ENCODE measurements at places on chromosomes 7 and 10.

- DNase-seq: no peak
Measured at GRCh38 chr10:33204031-33204430, 130.4 kb downstream of the NRP1 start.

GRCh38 chr7:19080093-19080492, 37.3 kb downstream of the TWIST1 start:
- no peak for DNase-seq

- no peak for DNase-seq
Measured at GRCh38 chr10:12597788-12598765, 248.7 kb downstream of the CAMK1D start.

DNA sequence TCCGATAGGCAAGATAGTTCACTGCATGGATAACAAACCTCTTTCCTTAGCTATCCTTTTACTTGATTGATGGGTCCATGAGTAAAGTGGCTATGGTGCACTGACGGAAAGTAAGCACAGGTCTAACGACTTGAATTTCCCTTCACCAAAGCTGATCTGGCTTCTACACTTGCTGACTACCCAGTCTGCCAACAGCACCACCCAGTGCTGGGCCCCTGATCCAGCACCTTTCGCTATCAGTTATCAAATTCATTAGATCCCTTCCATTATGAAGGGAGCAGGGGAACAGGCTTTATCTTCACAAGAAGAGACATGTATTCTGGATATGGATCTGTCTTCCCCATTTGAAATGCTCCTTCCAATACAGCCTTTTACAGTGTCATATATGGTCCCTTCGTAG, 855.9 kb downstream of the GRID1 start:
- DNase-seq: no peak

DNA sequence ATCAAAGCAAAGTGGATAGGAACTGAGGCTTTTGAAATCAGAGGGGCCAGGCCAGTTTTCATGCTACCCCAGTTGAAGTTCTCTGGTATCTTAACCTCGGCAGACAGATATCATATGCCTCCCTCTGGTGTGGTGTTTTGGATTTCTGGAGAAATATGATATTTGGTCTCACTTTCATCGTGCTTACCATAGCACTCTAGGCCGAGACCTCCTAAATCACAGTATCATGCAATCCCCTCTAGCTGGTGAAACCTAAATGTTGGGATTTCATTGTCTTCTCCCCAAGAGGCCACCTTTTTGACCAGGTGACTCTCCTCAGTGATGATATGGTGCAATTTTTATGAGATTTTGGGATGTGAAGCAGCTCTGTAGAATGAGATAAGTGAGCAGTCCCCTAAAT, 183.5 kb downstream of the CREB5 start:
- DNase-seq: no peak

- DNase-seq: no peak
Measured at GRCh38 chr7:54978364-54979116, 40.3 kb upstream of the EGFR start.

DNA sequence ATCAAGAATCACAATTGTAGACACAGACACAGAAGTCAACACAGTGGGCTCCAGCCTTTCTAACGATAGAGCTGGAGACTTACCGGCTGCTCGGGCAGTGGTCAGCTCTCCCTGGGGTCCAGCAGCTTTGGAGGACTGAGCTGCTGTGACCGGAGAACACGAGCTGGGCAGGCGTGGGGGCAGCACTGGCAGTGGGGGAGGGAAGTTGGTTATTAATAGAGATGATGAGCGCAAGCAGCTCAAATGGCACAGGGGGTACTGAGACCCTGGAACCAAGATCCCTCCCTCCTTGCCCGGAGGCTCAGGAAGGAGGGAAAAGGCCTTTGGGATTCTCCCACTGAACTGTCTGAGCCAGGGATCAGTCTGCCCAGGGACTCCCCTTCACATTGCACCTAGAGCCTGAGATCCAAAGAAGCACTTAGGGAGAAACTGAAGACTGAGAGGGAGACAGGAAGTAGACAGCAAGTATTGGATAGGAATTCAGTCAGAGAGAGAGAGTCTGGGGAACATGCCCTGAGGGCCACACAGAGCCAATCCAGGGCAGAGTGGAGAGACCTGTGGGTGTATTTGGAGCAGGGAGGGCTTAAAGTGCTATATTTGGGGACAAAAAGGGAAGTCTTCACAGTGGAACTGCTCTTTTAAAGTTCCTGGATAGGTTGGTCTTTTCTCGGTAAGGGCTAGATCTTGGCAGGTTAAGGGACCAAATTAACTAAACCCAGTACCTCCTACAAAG, at the start of gene MYOZ1:
TSS of gene MYOZ1 (minus strand) at position 147 of the 733 bp plus-strand sequence. CDS start 1,457 bp downstream, outside the sequence.
- DNase-seq: no peak

GRCh38 chr7:153886506-153887441, 165.4 kb upstream of the DPP6 start:
- DNase-seq: no peak

DNA sequence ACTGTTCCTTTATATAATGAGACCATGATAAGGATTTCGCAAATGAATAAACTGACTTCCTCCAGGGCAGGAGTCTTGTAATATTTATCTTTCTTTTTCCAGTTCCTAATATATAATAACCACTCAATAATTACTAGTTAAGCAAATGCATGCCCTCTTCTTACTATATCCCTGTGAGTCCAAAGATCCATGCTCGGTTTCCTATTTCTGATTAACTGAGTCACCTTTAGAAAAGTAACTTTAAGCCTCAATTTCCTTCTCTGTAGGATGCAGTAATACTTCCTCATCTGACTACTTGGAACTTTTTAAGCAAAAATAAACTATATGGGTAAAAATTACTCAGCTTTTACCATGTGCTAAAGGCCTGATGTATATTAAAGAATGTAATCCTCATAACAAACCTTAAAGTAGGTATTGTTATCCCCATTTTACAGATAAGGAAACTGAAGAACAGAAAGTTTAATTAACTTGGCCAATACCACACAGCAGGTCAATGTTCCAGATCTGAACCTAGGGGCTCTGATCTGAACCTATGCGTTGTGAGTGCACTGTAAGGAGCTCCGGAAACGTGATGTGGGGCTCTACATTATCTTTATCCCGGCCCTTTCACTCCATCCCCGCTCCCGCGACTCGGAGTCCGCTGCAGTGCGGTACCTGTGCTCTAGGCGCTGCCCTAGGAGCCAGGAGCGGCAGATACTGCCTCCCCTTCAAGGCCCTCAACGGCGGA, 458 bp downstream of the COX15 start:
- no peak for DNase-seq

DNA sequence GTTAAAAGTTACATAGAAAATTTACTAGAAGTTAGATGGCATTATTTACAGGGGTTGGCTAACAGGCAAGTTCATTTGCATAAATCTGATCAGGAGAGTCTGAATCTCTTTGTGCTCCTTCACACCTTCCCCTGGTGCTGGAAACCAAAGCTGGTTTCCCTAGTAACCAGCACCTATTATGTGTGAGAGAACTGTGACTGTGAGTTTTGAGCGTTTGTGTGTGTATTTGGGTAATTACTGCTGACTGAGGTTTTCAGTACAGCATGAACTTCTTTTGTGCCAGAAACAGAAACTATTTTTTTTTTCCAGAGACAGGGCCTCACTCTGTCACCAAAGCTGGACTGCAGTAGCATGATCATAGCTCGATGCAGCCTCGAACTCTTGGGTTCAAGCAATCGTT, 10.3 kb upstream of the IFIT1B start:
- no peak for DNase-seq

- no peak for DNase-seq
Measured at GRCh38 chr10:104601166-104601565, 39.9 kb upstream of the SORCS3 start.

GRCh38 chr10:133422223-133422806, 2.1 kb downstream of the SPRN start:
- no peak for DNase-seq

DNA sequence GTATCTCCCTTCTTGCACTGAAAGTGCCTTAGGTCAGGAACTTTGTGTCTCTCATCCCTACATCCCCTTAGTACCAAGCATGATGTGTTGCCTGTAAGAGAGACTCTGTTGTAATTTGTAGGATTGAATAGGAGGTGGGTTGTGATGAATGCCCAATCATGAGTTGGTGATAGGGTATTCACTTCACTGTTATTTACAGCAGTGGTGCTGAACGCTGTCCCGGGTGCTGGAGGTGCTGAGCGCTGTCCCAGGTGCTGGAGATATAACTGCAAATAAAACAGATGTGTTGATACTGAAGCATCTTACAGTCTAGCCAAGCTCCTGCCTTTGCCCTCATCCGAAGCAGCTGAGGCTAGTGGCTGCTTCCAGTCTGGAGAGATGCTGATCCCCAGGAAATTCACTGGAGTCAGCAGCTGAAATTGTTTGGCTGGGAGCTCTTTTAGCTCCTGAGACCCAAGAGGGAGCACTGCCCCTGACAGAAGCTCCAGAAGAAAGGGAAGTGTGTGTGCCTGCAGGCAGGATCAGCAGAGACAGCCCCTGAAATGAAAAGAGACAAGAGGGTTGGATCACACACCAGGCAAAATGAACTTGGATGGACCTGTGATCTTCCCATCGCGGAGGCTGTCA, 183.4 kb downstream of the SORCS3 start:
- DNase-seq: no peak

GRCh38 chr10:33802566-33802965, 468.1 kb upstream of the NRP1 start:
- no peak for DNase-seq

DNA sequence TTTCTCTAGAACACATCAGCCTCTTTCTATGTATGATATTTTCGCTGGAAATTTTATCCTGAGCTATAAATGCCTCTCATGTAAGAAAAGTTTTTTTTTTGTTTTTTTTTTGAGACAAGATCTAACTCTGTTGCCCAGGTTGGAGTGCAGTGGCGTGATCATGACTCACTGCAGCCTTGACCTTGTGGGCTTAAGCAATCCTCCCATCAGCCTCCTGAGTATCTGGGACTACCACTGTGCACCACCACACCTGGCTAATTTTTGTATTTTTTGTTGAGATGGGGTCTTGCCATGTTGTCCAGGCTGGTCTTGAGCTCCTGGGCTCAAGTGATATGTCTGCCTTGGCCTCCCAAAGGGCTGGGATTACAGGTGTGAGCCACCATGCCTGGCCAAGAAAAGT, 80.4 kb downstream of the ADK start:
- no peak for DNase-seq

GRCh38 chr7:44224080-44224973, 23.5 kb downstream of the YKT6 start:
- no peak for DNase-seq

- DNase-seq: no peak
Measured at GRCh38 chr10:1020958-1021357, 4.7 kb downstream of the IDI2 start.

- no peak for DNase-seq
Measured at GRCh38 chr7:148261996-148262688, 328.4 kb upstream of the C7orf33 start.

All from esophagus squamous epithelium (tissue), 5 donors.